ENCODE measurements at places on chromosomes 11 and 22.

- peak; percentile 84 for DNase-seq
These were observed 5.2 kb upstream of the MAP6 start for GRCh38 chr11:75673977-75674582.

DNA sequence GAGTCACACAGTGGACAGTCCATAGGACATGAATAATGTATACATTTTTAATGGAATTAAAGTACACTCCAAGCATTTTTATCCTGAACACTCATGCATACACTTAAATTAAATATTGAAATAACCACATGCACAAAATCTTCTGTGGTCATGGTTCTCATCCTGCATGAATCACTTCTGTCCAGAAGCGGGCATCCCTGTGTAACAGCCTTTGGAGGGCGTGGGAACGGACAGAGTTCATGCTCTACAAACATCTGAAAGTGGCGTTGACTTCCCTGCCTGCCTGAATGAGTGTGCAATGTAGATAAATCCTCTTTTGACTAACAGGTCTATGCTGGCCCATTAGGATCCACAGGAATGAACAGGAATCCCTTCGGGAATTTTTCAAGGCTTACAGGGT is 780.2 kb downstream of the BRD1 start:
- no peak for DNase-seq

- no peak for DNase-seq
These were observed 10.4 kb upstream of the GLYAT start for GRCh38 chr11:58742140-58742539.

DNA sequence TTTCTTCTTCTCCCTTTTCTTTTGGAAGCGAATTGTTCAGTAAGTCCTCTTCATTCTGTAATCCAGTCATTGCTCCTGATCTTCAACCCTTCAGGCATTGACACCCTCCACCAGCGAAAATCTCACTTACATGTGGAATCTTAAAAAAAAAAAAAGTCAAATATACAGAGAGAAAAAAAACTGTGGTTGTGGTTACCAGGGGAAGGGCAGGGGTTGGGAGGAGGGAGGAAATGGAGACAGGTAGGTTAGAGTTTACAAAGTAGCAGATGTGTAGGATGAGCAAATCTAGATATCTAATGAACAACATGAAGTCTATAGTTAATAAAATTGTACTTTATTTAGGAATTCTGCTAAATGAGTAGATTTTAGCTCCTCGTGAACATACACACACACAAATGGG is 17.7 kb upstream of the TMEM123 start:
- DNase-seq: no peak

DNA sequence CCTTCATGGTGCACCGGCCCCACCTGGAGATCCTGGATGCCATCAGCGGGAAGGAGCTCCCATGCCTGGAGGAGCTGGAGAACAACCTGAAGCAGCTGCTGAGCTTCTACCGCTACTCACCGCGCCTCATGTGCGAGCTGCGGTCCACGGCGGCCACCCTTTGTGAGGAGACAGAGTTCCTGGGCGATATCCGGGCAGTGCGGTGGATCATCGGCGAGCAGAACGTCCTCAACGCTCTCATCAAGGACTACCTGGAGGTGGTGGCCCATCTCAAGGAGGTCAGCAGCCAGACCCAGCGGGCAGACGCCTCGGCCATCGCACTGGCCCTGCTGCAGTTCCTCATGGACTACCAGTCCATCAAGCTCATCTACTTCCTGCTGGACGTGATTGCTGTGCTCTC is 59.2 kb downstream of the SYT13 start:
- DNase-seq: no peak

DNA sequence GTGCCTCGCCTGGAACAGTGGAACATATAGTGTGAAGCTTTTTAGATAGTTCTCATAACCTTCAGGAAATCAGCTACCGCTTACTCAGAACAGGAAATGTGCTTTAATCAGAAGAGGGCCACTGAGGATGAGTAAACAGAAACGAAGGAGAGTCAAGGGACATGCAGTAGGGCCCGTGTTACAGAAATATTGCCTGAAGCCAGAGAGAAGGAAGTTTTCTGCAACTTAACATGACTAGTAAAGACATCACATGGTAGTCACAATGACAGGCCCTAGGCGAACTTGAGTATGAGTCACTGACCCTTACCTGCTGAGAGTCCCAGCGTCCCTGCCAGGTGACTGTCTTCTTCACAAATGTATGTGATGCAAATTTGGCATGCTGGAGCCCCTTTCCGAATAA is 39.4 kb downstream of the CARD18 start:
- peak; percentile 70 for DNase-seq

- no peak for DNase-seq
These were observed 7.7 kb upstream of the PANX1 start for GRCh38 chr11:94120946-94121345.

- DNase-seq: peak; percentile 15
These were observed 92.6 kb downstream of the DEPDC5 start for GRCh38 chr22:31846161-31847115.

DNA sequence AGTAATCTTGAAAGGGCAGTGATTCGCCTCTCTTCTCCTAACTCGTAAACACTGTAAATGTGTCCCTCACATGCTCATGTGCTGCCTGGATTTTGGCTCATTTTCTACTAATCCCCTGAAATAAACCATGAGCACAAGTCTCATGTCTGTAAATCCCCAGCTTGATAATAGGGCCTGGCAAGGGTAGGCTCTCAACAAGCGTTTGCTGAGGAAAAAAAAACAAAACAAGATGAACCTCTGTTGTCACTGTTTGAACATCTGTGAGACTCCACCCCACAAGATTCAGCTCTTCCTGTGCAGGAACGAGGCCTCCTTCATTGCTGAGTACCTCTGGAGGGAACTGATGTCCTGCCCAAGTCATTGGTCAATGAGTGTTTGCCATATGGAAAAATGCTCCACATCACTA is 4.5 kb upstream of the CYB5R2 start:
- DNase-seq: no peak

DNA sequence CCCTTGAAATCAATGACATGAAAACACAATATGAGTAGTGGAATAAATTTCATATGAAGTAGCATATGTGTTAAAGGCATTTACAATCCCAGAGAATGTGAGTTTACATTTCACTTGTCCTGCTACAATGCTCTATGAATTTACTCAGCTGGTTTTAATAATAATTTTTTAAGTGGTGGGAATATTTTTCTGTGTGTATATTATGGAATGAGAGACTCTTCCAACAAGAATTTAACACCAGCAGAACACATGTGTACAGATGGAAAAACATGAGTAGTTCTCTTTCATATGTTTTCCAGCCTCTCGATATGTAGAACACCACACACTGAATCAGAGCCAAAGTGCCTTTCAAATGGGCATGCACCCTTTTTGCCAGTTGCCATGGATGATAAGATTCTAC is 170.4 kb downstream of the MAML2 start:
- DNase-seq: no peak

DNA sequence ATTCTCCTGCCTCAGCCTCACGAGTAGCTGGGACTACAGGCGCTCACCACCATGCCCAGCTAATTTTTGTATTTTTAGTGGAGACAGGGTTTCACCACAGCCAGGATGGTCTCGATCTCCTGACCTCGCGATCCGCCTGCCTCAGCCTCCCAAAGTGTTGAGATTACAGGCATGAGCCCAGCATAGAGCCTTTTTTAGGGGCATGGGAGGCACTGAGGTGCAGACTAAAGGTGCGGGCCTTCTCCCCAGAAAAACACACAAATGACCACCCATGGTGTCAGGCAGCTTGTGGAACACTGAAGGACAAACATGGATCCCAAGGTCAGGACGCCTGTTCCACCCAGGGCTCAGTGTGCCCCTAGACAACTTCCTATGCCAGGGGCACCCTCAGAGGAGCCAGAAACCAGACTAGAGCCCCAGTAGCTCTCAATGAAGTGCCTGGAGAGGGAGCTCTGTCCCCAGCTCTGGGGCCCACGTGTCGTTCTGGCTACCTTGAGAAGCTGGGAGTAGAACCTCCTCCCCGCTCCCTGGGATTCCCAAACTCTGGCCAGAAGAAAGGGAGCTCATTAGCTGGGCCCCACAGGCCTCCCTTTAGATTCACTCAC is 21.2 kb upstream of the CD5 start:
- DNase-seq: no peak

DNA sequence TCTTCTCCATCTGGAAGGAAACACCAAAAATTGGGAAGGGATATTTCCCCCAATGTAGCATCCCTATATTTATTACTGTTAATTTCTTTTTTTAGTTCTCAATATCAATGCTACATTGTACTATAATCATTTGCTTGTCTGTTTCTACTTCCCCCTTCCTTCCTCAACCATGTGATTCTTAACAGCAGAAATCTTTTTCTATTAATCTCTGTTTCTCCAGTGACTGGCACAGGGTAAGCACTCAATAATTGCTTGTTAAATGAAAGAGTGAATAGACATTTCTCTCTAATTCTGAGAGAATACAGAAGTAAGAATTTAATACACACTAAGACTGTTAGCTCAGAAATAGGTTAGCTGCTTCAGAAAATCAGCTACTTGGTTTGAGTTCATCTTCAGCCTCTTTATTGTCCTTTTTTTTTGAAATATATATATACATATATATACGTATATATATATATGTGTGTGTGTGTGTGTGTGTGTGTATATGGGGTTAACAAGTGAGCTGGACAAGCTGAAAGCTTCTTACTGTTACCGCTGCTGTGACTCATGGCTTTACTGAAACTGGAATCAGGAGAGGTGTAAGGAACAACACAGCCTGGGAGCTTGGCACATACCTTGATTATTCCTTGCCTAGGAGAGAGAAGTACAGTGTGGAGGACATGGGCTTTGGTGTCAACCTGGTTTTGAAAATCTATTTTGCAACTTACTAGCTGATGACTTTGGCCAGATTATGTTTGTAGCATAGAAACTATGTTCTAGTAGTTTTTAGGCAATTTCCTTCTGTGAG is 26.2 kb upstream of the PDE3B start:
- DNase-seq: no peak

GRCh38 chr11:43835104-43835503 is 45.5 kb upstream of the ALKBH3 start:
- DNase-seq: no peak

DNA sequence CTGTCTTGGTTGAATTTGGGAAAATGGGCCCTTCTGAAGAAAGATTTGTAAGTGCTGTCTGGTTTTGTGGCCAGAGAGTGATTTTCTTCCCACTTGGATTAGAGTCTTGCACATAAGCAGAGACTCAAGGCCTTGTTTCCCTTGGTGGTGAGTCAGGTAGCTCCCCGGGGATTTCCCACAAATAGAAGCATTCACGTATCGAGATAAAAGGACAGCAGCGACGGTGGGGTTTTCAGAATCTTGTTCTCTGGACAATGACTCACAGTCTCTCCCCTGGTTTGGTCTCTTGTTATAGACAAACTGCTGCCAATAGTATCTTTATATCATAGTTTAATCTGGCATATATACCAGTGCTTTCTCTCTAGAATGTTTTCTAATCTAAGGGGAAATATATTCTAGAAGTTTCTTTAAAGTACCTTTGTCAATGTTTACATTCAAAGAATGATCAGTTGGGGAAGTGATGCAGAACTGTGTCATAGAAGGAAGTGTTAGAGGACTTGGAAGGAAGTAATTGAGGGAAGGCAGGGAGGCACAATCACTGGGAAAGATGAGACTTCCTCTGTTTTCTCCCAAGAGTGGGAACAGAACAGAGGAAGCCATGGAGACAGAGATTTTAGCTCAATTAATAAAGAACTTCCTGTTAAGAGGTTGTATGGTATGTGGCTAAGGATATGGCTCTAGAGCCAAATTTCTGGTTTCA is 18.1 kb downstream of the POLA2 start:
- peak; percentile 62 for DNase-seq

- DNase-seq: no peak
These were observed 349.8 kb upstream of the PITPNB start for GRCh38 chr22:28268850-28269249.

DNA sequence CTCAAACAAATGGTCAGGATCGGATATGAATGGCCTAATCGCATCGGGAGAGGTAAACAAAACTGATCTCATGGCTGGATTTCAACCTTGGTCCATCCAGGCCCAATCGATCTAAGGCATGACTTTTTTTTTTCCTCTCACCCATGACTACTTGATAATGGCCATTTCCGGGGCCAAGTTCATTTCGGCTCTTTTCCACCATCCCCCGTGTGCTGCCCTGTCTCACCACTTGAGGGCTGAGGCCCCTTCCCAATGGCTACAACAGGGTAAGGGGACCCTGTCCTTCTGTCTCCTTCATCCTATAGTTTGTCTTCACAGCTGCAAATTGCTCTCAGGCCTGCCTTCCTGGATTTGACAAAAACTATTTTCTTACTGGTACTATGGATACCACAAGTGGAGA is 26.7 kb downstream of the GRAP2 start:
- DNase-seq: no peak

DNA sequence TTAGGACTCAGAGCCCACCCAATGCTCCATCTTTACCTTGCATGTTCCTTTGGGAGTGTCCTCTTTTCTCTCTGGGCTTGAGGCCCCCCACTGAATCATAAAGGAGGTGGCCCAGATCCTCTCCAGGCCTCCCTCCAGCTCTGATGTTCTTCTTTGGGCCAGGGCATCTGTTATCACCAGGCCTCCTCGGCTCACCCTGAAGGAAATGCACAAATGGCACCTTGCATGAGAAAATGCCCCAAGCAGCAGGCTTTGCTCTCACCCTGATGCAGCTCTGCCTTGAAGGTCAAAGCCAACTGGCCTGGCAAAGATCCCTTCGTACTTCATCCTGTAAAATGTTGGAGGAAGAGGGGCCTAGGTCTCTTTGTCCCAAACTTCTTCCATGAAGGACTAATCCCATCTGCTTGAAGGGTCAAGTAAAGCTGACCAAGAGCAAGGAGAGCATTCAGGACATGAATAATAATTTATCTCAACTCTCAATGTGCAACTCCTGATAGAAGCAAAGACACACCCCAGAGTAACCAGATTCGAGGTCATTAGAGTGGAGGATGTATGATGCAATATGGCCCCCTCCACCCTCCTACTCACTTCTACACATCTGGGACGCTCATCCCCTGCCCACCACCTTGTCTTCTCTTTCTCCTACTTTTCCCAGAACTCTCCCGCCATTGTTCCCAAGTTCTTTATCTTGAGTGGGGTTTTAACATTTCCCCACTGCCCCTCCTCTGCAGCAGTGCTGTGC is 9.5 kb downstream of the APOL6 start:
- no peak for DNase-seq

GRCh38 chr11:80822308-80822707 is 1381.5 kb upstream of the TENM4 start:
- DNase-seq: no peak

DNA sequence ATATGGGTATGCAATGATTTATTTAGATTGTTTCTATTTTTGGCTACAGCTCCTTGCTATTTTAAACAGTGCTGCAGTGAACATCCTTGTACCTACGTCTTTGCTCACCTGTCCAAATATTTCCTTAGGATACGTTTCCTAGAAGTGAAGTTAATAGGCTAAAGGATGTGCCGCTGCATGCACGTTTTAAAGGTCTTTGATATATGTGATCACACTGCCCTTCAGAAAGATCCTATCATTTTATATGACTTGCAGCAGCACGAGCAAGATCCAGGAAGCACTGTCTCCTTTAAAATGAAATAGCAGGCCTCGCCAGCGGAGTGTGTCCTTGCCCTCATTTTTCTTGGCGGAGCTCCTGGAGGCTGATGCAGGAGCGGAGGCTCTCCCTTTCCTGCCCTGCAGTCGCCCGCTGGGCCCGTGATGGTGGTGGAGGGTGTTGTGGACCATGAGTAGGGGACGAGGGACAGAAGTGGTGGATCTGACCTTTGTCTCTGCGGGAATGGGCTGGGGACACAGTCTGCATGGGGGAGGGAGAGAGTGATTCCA is 19.4 kb downstream of the RPS6KA4 start:
- DNase-seq: no peak

- no peak for DNase-seq
These were observed 36.8 kb downstream of the IL18 start for GRCh38 chr11:112127056-112127455.

Measured in activated CD4-positive, alpha-beta T cell treated with anti-CD3 and anti-CD28 coated beads, Interleukin-2, Interleukin-4, amounts not matched to agents 100 ng/mL and 50 ng/mL, durations not matched to agents 16 hours and 8 hours (primary cell).